ENCODE measurements at places on chromosomes 13 and 19.

- DNase-seq, result no peak
Observed at GRCh38 chr13:93589788-93590187, 363.2 kb downstream of the GPC6 start.

GRCh38 chr19:18029617-18030338 is 21.8 kb downstream of the ARRDC2 start:
- no peak for DNase-seq

GRCh38 chr13:107034236-107034872 is 466.4 kb upstream of the ARGLU1 start:
- DNase-seq, result no peak

- no peak for DNase-seq
Observed at GRCh38 chr13:41500511-41500910, 43.2 kb downstream of the RGCC start.

DNA sequence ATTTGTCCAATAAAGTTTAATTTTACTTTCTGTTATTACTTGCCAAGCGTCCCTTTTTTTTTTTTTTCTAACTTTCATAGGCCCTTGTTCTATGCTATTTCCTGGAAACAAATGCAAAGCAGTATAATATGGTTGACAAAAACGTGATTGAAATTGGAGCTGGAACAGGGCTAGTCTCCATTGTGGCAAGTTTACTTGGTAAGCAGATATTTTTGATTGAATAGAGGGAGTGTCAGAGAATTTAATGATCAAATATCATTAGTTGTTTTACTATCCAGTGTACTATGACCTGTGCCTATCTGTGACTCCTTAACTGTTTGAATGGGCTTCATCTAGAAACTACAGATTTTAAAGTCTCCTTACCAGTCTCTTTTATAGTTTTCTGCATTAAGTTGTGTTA is 46.7 kb downstream of the ERCC5 start:
- DNase-seq, result no peak

GRCh38 chr19:48506138-48506733 is 5.4 kb downstream of the LMTK3 start:
- DNase-seq, result no peak

GRCh38 chr13:40432018-40432978 is 234.1 kb downstream of the FOXO1 start:
- no peak for DNase-seq

GRCh38 chr13:35293579-35294226 is 182.8 kb downstream of the MAB21L1 start:
- no peak for DNase-seq

All from stimulated activated CD4-positive, alpha-beta T cell treated with anti-CD3 and anti-CD28 coated beads, Interleukin-4, amount 100 ng/mL, for 48 hours (primary cell).